ENCODE measurements at places on chromosomes 13 and 19.

- DNase-seq = no peak
These were observed 166.8 kb downstream of the PDS5B start for GRCh38 chr13:32752997-32753606.

DNA sequence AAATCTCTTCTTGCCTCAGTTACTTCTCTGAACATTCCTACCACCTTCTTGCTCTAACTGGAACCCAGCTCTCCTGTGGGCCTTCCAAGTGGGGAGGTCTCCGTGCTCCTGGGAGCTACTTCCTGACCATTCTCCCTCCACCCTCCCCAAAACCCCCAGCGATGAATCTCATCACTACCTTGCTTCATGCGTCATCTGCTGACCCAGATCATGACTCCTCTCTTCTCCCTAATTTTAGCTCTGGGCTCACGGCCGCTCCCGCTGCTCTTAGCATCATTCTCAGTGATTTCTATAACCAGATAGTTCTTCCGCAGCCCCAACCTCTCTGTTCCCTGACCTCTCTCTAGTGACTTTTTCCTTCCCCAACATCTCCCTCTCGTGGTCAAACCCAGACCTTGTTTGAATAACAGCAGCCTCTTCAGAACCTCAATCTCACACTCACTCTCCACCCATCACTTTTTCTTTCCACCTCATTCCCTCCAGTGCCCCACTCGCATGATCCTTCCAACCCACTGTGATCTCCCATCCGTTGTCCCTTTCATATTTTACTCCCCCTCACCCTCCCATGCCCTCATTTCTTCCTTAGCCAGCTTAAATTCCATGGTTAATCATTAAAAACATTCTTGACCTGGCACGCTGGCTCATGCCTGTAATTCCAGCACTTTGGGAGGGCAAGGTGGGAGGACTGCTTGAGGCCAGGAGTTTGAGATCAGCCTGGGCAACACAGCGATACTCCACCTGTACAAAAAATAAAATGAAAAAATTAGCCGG lies 21.8 kb downstream of the MRPS12 start:
- peak; percentile 28 for DNase-seq

DNA sequence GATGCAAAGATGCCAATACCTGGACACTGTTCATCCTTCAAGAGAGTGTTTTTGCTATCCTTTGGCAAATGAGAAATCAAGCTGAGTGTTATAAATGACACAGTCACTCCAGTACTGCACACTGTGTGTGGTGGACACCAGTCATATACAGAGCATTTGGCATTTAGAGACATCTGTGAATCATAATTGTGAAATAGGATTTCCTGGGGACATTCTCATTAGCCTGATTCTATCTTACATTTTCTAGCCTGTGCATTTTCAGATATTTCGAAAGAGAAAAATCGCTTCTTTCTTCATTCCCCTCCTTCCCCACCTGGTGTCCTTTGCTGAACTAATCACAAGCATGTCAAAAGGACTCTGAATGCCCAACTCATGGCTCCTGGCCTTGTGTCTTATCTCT lies 781.0 kb upstream of the ARGLU1 start:
- DNase-seq = no peak

DNA sequence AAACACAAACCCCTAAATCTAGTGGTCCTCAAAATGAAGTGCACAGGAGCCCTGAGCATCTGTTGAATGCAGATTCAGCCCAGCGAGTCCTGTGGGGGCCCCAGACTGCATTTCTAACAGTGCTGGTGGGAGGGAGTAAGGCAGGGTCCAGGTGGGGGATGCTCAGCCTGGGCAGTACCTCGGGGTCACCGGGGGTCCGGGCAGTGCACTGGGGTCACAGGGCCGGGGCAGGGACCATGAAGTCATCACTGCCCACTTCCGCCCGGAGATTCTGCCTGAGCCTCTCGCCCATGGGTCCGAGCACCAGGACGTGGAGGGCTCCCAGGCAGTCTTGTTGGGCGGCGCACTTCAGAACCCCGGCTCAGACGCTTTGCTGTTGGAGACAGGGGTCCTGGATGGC lies 838 bp upstream of the ATP4B start:
- no peak for DNase-seq

GRCh38 chr19:34475026-34475974 lies 6.3 kb upstream of the WTIP start:
- peak; percentile 35 for DNase-seq

DNA sequence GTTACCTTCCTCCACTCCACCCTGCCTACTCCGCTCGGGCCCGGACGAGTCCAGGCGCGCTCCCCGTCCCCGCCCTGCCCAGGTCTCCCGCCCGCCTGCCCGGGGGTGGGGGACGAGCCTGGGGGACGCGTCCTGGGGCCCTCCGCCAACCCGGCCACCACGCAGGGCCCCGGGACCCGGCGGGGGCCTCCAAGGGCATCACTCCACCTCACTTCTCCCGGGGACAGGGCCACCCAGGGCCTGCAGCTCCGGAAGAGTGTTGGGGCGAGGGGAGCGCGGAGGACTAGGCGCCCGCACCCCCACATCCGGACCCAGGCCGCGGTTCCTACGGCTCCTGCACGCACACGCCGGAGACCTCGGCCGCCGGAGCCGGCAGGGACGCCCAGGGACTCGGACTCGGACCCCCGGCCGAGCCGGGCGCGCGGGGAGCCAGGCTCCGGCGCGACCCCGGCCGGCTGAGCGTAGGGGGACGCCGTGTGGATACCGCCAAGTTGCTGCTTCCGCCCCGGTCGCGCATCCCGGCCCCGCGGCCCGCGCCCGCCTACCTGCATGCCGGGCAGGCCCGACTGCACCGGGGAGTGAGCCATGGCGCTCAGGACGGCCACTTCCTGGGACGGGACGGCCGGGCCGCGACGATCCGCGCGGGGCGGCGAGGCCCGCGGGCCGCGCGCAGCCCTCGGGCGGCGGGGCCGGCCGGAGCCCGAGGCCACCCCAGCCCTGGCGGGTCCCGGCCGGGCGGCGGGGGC lies 534 bp downstream of the STK24 start:
- peak; percentile 48 for DNase-seq

DNA sequence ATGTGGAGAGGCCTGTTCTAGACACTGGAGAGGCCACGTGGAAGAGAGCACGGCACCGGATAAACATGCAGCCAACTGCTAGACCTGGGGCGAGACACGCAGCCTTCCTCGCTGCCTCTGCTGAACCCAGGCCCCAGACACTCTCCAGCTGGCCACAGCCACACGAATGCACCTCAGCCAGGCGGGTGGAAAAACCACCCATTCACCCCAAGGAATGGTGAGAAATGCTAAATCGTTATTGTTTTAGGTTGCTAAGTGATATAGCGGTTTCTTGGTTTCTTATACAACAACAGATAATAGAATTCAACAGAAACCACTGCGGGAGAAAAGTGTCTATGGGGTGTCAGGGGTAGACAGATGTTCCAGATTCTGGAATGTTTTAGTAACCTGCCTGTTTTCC lies 52.5 kb downstream of the STK24 start:
- DNase-seq = peak; percentile 36

- DNase-seq = no peak
These were observed 9.9 kb upstream of the ADGRE5 start for GRCh38 chr19:14371301-14371821.

GRCh38 chr19:41323430-41324125 lies 13.6 kb downstream of the CCDC97 start:
- DNase-seq = no peak

GRCh38 chr19:51339687-51340656 lies 2.0 kb downstream of the VSIG10L start:
- DNase-seq = peak; percentile 99

GRCh38 chr19:10110076-10110971 lies 1.2 kb upstream of the P2RY11 start:
- DNase-seq = no peak

DNA sequence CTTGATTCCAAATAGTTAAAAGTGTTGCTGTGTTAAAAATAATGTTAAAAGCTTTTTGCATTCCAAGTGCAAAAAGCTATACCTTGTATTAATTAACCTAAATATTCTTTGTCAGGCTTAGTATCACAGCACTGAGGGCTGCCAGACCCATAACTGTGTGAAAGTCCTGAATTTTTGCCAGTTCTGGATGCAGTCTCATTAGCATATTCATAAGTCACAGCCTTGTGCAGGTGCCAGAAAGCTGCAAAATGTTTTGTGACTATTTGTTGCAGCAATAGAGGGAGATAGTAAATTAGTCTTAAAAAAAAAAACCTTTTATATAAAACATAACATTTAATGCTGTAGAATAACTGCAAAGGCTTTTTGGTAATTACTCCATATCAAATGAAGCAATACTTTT lies 56.6 kb downstream of the SLITRK1 start:
- DNase-seq = no peak

DNA sequence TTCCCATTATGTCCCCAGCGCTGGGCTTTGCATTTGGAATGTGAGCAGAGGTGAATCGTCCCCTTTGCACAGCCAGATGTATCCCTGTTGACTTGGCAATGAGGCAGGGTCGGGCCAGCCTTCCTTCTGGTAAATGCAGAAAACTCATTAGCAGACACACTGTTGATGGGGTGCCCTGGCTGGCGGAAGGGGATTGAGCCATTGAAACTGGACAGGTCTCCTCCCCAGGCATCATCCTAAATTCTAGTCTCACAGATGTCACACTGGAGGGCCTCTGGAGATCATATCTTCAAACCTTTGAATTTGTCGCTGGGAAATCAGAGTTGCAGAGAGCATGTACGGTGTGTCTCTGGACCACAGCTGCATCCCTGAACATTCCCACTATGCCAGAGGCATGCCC lies 219.5 kb upstream of the TSHZ3 start:
- no peak for DNase-seq

DNA sequence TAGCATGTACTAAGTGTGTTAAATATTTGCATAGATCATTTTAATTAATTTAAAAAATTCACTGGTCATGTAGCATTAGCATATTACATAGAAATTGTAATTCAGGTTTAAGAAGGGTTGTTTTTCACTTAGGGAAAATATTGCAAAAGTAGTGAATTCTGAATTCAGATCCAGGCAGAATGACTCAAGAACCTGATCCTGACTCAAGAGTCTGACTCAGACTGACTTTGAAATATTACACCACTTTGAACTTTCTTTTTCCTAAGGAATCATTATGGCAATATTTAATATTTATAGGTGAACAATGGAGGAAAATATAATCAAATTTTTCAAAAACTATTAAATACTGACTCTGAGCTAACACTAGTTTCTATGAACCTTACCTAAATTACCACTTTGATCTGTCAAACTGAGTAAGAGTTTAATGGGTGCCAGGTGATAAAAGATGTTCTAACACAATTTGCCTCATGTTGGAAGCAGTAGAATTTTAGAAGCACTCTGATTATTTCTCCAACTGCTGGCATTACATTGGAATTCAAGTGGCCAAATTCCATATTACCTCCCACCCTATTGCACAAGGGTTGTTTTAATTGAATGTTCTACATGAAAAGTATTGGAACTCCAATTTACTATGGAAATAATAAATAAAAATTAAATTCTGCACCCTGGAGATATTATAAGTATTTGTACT lies 261.6 kb downstream of the SLITRK1 start:
- DNase-seq = no peak

DNA sequence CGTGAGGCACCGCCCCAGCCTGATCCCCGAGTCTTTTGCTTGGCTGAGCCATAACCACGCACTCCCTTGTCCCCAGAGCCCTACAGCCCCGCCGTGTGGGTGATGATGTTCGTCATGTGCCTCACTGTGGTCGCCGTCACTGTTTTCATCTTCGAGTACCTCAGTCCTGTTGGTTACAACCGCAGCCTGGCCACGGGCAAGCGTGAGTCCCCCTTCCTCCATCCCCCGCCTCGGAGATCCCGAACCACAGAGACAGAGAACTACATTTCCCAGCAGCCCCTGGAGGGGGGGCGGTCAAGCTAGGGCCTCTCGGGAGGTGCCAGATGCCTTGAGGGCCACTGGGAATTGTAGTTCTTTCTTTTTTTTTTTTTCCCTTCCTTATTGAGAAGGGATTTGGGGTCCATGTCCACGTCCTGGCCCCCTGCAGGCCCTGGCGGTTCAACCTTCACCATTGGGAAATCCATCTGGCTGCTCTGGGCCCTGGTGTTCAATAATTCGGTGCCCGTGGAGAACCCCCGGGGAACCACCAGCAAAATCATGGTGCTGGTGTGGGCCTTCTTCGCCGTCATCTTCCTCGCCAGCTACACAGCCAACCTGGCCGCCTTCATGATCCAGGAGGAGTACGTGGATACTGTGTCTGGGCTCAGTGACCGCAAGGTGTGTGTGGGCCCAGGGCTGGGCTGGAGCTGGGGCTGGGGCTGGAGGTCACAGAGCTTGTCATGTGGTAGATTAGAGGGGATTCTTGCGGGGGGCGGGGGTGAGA lies 25.9 kb downstream of the GRIN2D start:
- DNase-seq = peak; percentile 76

- no peak for DNase-seq
These were observed 108.7 kb upstream of the UBL3 start for GRCh38 chr13:29959086-29959485.

GRCh38 chr13:25157681-25158080 lies 14.4 kb downstream of the AMER2 start:
- DNase-seq = no peak

DNA sequence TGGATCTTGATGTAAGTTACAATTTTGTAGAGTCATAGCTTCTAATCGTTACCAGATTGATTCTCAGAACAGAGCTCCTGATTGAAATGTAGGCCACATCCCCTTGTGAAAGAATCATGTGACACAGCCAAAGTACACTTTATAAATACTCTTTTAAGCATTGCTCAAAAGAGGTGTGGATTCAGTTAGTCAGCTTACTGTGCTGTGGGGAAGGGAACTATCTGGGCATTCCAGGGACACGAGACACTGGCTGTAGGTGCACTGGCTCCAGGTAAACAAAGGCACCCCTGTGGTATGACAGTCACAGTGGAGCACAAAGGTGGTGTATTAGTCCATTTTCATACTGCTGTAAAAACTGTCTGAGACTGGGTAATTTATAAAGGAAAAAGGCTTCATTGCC lies 222.8 kb downstream of the LIG4 start:
- DNase-seq = no peak

DNA sequence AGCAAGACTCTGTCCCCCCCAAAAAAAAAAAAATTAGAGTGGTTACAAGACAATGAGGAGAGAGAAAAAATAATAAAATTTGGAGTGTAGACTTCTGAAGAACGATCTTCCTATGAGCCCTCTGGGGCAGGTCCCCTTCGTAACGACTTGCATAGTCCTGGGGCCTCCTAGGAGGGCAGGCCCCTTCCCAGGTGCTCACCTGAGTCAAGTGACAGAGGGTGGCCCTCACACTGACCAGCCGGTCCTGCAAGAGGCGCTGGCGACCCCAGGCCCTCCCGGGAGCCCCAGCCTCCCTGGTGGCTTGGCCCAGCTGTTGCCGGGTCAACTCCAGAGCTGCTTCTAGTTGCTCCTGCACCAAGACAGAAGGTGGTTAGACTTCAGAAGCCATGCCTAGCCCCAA lies 14.9 kb downstream of the PLEKHA4 start:
- no peak for DNase-seq
